ENCODE measurements at places on chromosomes 2 and 18. TPM values are rescaled to one million over a fixed set of nuclear protein-coding genes. Genes with fewer than 3 reads are reported as not detected.

The SPATA3 gene
- total RNA-seq = not detected

The GALNT5 gene
- total RNA-seq = 0.09 TPM

- peak; percentile 65 for DNase-seq
These were observed 47.2 kb downstream of the USP34 start for GRCh38 chr2:61423714-61424113.

DNA sequence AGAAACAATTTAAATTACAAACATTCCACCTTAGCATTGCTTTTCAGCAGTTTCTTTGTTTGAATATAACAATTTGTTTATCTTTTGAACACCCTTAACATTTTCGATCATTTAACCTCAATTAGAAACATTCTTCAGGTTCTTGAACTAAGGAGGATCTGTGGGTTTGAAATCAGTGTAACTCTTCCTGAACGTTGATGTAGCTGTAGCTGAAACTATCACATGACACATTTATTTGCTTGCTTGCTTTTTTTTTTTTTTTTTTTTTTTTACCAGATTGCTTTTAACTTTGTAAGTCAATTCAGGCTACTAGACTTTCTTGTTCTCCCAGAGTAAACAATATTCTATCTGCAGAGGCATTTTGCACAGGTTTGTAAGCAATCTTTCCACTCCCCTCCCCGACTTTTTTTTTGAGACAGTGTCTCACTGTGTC, 47.6 kb downstream of the GPD2 start:
- no peak for DNase-seq

- peak; percentile 5 for DNase-seq
These were observed 31.1 kb upstream of the EIF2AK3 start for GRCh38 chr2:88658326-88658725.

GRCh38 chr2:203631068-203631757, 75.2 kb upstream of the CD28 start:
- DNase-seq = no peak

The CLIP4 gene
- total RNA-seq = 9.5 TPM

GRCh38 chr2:148742373-148742772, 97.8 kb downstream of the EPC2 start:
- no peak for DNase-seq

DNA sequence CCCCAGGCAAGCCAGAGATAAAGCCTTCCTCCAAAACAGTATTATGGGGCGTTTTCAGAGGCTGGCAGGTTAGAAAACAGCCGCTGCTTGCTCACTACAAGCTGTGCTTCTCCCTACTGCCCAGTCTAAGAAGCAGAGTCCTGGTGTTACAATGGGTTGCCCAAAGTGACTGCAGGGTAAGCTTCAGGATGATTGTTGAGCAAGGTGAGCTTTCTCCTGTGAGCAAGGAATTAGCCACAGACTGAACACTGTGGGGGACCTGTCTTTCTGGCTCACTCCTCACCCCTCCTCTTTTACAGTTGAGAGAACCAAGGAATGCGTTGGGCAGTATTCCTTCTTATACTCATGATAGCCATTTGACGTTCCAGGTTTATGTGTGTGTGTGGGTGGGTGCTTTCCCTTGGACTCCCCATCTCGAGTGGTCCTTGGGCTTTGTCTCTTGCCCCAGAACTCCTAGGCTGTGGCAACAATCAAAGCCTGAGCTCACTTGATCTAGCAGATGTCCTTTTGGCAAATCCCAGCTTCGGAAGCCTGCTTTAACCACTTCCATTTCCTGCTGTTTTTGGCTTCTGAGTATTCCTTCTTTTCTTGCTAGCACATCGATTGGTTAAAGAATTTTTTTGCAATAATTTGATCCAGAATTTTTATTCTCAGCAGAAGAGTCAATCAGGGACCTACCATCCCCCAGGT, 47.5 kb downstream of the KDM3A start:
- no peak for DNase-seq

- DNase-seq = peak; percentile 33
These were observed 1.5 kb upstream of the VSNL1 start for GRCh38 chr2:17538844-17539554.

- peak; percentile 64 for DNase-seq
These were observed 69.0 kb downstream of the CPO start for GRCh38 chr2:207008105-207008990.

- no peak for DNase-seq
These were observed 205.5 kb downstream of the RPIA start for GRCh38 chr2:88896971-88897370.

- DNase-seq = no peak
These were observed 101.8 kb upstream of the ZC3H15 start for GRCh38 chr2:186384226-186384625.

DNA sequence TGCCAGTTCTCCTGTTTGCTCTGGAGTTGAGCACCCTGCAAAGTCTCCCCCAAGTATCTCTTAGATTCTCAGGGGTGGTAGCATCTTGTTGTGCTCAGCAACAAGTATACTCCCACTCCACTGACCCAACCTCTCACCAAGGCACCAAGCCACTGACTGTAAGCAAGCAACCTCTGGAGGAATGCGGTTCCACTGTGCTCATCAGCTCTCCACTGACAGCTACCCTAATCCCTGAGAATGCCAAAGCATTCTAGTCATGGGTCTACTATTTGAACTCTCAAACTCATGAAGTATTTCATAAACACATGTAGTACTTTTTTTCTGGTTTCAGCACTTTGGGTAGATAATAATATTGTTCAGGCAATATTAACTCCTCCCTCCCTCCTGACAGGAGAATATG, 170.0 kb downstream of the EPHA4 start:
- no peak for DNase-seq

DNA sequence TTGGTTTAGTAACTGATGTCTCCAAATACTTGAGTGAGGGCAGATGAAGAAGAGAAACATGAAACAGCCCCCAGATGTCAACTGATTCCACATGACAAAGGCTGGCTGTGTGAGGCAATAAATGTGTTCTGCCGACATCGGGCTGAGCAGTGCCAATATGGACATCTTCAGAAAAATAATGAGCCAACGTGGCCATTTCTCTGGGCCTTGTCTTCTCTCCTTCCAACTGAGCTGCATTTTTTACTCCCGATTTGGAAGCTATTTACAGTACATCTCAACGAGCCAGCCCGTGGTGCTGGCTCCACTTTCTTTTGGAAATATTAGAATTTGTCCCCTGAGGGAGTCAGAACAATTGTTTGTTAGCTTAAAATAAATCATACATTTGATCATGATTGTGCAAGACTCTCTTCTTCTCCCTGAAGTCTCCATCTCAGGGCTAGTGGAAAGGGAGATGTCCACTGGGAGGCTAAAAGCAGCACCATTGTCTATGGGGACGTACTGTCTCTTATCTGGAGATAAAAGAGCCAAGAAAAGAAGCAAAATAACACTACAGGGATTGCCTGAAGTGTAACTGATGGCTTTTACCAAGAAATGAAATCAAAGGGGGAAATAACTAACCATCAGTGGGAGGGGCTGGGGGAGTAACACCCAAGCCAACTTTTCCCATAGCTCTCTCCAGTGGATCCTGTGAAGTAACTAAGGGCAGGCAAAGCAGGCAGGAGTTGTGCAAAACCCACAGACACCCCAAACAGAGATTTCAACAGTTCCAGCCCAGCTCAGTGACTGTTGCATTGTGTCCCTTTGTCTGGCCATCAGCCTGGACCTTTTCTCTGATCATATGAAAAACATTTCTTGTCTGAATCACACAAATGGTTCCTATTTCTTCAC, 114.8 kb downstream of the RDH14 start:
- no peak for DNase-seq

The UGT1A3 gene
- not detected for total RNA-seq

DNA sequence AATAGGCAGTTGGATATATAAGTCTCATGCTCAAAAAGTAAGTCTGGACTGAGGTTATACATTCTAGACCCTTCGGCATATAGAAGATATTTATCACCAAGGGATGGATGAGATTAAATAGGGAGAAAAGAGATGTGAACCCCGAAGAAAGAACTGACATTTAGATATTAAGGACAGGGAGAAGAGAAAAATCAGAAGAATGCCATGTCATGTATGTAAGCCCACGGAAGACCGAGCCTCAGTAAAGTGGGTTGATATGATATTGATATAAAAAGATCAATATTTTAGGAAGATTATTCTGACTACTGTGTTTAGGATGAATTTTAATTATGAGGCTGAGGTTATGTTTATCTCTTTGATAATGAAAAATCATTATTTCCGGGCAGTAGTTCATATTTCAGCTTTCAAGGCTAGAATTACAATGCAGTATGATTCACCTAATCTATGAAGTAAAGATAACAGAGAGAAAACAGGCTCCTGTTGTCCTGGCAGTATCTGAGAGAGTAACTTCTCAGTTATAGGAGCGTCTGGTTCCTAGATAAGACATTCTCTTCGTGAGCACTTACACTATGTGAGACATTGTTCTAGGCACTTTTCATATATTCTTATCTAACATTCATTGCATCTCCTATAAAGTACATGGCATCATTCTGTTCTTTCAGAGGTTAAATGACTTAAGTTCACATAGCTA, 83.0 kb downstream of the UBR3 start:
- DNase-seq = no peak

The TNFAIP6 gene
- not detected for total RNA-seq
